ENCODE measurements at places on chromosomes 16 and 17. TPM values are rescaled to one million over a fixed set of nuclear protein-coding genes. Genes with fewer than 3 reads are reported as not detected.

TMC8 gene
- 4.8 TPM for total RNA-seq

HBA1 gene
- 1,075 TPM for total RNA-seq

CD300C gene
- total RNA-seq, result not detected

MT1H gene
- not detected for total RNA-seq

GJC1 gene
- total RNA-seq, result 34.3 TPM

ZNF423 gene
- total RNA-seq, result 35.2 TPM

KRTAP4-1 gene
- not detected for total RNA-seq

ADGRG1 gene
- 18.3 TPM for total RNA-seq

TMEM238L gene
- total RNA-seq, result not detected

HOXB4 gene
- total RNA-seq, result not detected

TP53TG3 gene
- total RNA-seq, result not detected

CES5A gene
- total RNA-seq, result not detected

PTX4 gene
- total RNA-seq, result 1.6 TPM

DHX38 gene
- 52.0 TPM for total RNA-seq

TBC1D3 gene
- total RNA-seq, result not detected

PYY gene
- not detected for total RNA-seq

SCRN2 gene
- total RNA-seq, result 39.0 TPM

VASN gene
- 32.7 TPM for total RNA-seq

PNMT gene
- total RNA-seq, result 1.2 TPM

C1QL1 gene
- 11.7 TPM for total RNA-seq

HIC1 gene
- 38.4 TPM for total RNA-seq

STX1B gene
- total RNA-seq, result 9.1 TPM

PIEZO1 gene
- 61.1 TPM for total RNA-seq
